ENCODE measurements at places on chromosomes 1 and 21.

- no peak for DNase-seq
Measured at GRCh38 chr1:64581843-64582185, 111.9 kb downstream of the CACHD1 start.

GRCh38 chr1:83960669-83961277 lies 38.2 kb downstream of the TTLL7 start:
- no peak for DNase-seq

DNA sequence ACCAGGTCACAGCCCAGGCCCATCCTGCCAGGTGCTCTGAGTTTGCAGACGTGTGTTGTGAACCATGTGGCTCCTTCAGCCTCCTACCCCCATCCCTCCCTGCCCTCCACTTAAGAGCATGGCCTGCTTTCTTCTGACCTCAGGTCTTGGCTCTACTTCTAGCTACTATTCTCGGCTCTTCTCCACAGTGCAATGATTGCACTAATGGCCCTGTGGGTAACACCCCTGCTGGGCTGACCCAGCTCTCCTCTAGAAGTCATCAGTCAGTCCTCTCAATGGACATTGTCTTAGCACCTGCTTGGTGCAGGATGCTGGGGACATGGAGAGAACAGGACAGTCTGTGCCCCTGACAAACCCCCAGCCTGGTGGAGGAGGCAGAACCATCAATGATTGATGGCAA lies 22.2 kb upstream of the IFFO2 start:
- no peak for DNase-seq

GRCh38 chr1:29148656-29149491 lies 25.2 kb upstream of the TMEM200B start:
- no peak for DNase-seq

GRCh38 chr1:22117851-22118250 lies 25.0 kb downstream of the WNT4 start:
- DNase-seq, result no peak

GRCh38 chr1:81801651-81802456 lies 1.1 kb downstream of the ADGRL2 start:
- DNase-seq, result no peak

DNA sequence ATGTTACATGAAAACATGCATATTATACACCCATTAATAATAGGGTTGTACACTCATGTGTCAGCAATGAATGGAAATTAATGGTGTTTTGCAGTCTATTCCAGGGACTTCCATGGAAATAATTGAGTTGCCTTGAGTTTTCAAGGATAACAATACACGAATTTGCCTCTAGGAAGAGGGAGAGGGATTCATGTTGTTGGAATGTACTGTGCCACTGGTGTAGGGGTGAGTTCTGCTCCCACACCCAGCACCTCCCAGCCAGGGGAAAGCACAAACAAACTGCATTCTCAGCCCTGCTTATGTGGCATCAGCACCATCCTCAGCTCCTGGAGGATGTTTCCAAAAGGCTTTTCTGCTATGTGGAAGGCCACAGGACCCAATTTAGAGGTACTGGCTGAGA lies 57.8 kb downstream of the BCAR3 start:
- DNase-seq, result peak; percentile 64

- DNase-seq, result no peak
Measured at GRCh38 chr1:201169971-201170532, 15.8 kb upstream of the TMEM9 start.

- DNase-seq, result no peak
Measured at GRCh38 chr1:918353-918752, 5.4 kb upstream of the SAMD11 start.

DNA sequence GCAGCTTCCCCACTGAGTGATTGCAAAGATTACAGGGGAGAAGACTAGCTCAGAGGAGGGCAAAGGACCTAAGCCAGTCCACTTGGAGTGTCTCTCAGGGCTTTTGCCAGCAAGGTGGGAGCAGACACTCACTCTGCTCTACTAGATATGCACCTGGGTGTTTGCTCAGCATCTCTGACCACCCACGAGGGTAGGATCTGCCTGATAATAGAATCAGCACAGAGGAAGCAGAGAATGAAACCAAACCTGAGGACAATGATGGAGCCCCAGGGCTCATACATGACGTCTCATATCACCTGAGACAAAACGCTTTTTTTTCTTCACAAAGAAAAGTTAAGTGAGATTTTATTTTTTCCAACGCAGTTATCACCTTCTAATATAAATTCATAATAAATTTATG lies 79.4 kb downstream of the RRAGC start:
- no peak for DNase-seq

DNA sequence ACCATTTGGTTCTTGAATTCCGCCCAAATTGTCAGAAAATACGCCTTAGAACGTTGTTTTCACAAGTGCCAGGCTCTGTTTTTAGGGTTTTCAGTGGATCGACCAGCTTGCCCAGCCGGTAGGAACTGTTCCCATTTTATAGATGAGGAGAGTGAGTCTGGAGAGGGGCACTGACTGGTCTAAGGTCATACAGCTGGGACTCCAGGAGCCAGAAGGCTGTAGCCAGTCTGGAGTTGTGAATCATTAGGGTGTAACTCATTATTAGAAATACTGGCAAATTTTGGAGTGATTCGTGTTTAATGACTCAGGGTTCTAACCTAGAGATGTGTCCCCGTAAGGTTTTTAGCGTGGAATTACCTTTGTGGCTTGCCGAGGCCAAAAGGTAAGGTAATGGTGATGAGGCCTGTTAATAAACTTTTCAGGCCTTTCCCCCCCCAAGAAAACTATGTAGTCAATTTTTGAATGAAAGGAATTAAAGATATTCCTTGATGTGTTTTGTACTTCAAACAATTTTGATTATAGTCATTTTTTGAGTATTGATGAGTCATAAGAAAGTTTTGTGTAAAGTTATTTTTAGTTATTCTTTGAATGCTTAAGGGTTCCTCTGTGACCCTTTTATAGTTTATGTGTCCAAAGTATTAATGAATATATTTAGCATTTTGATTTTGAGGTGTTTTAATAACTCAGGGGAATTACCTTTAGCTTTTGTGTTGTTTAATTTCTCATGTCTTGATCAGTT lies 2.1 kb downstream of the DYRK1A start:
- DNase-seq, result no peak

DNA sequence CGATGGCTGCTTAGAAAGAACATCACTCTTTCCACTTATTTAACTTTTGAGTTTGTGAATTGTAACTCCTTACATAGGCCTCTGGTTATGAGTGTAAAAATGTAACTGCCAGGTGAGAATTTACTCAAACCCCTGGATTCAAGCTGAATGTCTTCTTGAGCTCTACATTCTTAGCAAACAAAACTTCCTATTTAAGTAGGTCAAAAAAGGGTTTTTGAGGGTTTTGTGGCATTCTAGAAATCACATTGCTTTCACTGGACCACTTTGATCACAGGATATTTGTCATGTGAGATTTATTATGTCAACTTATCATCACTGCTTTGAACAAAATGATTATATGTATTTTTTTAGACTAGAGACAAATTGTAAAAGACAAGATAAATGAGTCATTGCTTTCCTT lies 5.7 kb downstream of the IL23R start:
- DNase-seq, result no peak

GRCh38 chr21:46171585-46171984 lies 12.7 kb downstream of the SPATC1L start:
- no peak for DNase-seq

- no peak for DNase-seq
Measured at GRCh38 chr1:59018446-59018845, 234.6 kb upstream of the JUN start.

GRCh38 chr1:51843948-51844347 lies 34.6 kb downstream of the NRDC start:
- no peak for DNase-seq

- no peak for DNase-seq
Measured at GRCh38 chr21:14686466-14687267, 140.6 kb upstream of the SAMSN1 start.

GRCh38 chr1:180901076-180901990 lies 11.4 kb upstream of the KIAA1614 start:
- no peak for DNase-seq

GRCh38 chr21:36104317-36105300 lies 30.3 kb upstream of the CBR3 start:
- DNase-seq, result no peak

GRCh38 chr1:79122521-79122920 lies 116.0 kb upstream of the ADGRL4 start:
- no peak for DNase-seq

DNA sequence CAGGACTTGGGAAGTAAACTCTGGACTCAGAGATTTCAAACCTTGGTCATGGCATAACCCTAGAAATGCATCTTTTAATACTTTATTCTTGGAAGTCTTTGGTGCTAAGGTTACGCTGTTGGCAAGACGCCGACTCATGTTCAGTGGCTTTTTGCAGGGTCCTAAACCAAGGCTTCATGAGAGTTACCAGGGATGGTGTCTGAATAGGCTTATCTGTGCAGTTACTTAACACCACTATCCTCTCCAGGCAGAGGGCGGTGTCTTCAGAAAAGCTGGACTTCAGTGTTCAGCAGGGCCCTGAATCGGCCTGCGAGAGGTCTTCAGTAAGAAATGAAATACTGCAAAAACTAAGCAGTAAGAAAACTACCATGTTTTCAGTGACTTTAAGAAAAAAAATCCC lies 58.3 kb downstream of the SIM2 start:
- no peak for DNase-seq

DNA sequence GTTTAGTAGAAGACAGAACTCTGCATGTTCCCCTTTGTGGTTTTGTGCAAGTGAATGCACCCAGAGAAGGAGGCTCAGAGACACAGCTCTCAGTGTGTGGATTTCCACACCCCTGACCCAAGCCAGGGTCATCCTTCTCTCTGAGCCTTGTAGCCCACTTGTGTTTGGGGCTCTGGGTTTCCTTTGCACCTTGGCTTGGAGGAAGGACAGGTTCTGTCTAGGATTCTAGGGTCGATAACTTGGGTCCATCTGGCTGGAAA lies 27.2 kb downstream of the MYOG start:
- DNase-seq, result no peak

DNA sequence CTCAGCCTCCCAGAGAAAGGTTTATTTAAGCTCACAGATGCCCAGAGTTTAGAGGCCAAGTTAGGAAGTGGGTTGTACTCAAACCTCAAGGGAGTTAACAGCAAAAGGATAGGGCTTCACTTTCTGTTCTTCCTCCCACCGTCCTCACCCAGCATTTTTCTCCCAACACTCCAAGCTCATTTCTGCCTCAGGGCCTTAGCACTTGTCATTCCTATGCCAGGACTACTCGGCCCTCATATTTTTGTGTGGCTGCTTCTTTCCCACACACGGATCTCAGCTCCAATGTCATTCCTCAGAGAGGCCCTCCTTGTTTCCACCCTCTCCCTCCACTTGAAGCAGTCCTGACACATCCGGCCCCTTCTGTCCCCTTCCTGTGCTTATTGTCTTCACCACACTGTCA lies 12.9 kb downstream of the FAM43B start:
- no peak for DNase-seq

DNA sequence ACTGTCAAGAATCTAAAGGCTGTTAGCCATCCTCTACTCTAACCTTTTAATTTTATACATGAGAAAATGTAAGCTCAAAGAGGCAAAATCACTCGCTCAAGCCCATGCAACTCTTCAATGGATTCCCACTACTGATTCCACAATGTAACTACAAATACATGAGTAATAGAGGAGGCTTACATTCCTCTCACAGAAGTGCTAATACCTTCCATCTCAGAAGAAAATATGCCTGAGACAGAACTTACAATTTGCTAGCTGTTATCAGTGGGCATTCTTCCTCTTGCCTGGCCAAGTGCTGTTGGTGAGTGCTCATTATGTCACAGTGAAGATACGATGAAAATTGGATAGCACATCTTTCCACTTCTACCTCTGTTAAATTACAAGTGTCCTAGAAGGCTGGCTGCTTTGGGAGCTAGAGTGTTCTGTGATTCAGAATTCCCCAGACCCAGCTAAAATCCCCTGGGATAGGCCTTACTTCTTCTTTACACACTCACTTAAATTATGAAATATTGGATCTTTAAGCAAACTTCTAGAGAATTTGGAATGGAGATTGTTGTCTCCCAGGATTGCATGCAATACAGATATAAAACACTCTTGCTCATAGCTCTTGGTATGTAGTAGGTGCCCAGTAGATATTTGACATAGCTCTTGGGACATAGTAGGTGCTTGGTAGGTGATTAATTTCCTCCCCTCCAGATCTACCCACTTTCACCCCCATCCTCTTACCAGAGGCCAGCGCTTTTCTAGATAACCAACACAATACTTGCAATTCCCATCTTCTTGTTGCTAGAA lies 24.1 kb downstream of the BCL9 start:
- DNase-seq, result no peak

- DNase-seq, result no peak
Measured at GRCh38 chr1:53023546-53023945, 38.5 kb upstream of the PODN start.

DNA sequence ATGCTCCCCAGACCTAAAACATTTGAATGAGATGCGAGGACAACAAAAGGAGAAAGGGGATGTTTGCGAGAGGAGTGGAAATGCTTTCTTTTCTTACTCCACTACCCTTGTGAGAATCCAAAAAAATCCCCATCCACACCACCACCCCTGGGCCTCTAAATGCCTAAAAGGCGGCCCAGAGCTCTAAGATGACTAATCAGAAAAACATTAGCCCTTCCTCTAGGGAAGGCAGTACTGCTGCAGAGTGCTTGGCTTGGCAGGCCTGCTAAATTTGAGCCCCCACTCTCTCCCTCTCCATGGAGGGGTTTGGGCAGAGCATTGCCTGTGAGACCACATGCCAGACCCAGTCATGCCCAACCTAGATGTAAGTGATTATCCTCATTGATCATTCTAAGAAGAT lies 347.9 kb downstream of the USH2A start:
- no peak for DNase-seq

- DNase-seq, result no peak
Measured at GRCh38 chr1:64482720-64483119, 12.8 kb downstream of the CACHD1 start.

- DNase-seq, result no peak
Measured at GRCh38 chr1:116474921-116475849, 95.6 kb downstream of the CD58 start.

- DNase-seq, result no peak
Measured at GRCh38 chr1:207854001-207854400, 56.9 kb downstream of the CD34 start.

- DNase-seq, result no peak
Measured at GRCh38 chr1:177351361-177352108, 180.8 kb downstream of the BRINP2 start.

GRCh38 chr1:41823471-41823870 lies 95.3 kb downstream of the HIVEP3 start:
- DNase-seq, result no peak

DNA sequence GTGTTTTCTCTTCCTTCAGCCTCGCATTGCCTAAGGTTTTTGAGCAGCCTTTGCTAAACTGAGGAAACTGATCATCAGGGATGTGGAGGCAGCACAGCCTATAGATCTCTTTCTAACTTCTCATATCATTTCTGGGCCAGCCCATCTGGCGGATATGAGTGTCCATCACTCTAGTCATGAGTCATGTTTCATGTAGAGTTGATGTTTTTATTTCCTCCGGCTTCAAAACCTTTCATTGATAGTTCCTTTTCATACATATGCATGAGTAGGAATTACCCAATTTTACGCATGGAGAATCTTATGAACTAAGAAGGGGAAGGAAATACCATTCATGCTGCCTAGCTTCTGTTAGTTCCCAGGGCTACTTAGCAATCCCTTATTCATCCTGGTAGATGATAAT lies 66.3 kb downstream of the SPATA46 start:
- DNase-seq, result no peak

GRCh38 chr1:180232521-180233043 lies 2.5 kb downstream of the LHX4 start:
- no peak for DNase-seq
